Urinary bladder (tissue), 4 donors: ENCODE measurements at places on chromosomes 16 and 17.
A peak's percentile ranks its signal among the peaks of the same experiment; 100 is the strongest.

- DNase-seq, result no peak
Measured at GRCh38 chr17:76384222-76384986, at the start of gene SPHK1. Gene SPHK1, plus strand, starts transcription at chr17:76384609. Its CDS starts 1,036 bp downstream, at chr17:76385645.

GRCh38 chr17:33889040-33889439 is 366.0 kb upstream of the CCL2 start:
- DNase-seq, result no peak

GRCh38 chr17:61160204-61160603 is 239.4 kb upstream of the TBX2 start:
- no peak for DNase-seq

GRCh38 chr17:61361084-61361483 is 38.6 kb upstream of the TBX2 start:
- DNase-seq, result no peak

DNA sequence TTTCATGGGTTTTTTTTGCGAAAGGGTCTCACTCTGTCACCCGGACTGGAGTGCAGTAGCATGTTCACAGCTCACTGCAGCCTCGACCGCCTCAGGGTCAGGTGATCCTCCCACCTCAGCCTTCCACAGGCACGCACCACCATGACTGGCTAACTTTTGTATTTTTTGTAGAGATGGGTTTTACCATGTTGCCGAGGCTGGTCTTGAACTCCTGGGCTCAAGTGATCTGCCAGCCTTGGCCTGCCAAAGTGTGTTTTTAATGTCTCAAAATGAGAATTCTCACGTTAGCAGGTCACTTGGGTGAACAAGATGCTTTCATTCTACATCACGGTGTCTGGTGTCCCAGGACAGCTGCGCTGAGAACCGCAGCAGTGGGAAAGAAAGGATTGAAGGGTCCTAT is 3.2 kb downstream of the FBXO31 start:
- DNase-seq, result no peak

DNA sequence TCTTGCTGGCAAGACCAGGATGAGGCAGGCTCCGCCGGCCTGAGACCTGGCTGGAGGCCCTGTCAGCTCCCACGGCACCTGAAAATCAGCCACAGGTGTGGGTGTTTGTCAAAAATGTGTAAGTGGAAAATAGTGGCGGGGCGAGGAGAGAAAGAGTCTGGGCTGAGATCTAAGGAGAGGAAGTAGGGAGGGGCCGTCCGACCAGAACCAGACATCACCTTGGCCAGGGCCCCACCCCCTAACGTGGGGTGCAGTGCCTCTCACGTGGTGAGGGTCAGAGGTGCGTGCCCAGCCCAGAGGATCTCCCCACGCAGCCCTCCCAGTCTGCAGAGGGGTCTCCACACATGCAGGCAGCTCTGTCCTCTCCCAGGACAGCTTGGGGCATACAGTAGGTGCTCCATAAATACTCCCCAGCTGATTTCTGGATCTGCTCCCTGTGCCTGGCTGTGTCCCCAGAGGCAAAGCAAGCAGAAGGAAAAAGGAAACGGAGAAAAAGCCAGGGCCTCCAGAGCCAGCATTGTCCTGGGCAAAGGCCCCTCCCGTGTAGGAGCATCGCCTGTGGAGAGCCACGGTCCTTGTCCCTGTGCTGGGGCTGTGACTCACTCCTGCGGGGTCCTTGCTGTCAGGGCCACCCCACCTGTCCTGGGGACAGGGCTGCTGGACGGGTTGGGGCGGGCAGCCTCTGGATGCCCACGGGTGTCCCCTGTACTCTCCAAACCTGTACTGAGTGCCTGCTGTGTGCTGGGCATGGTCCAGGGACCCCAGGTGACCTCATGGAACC is 16.7 kb downstream of the ZFPM1 start:
- no peak for DNase-seq

- DNase-seq, result no peak
Measured at GRCh38 chr16:22664132-22664531, 149.8 kb upstream of the HS3ST2 start.

DNA sequence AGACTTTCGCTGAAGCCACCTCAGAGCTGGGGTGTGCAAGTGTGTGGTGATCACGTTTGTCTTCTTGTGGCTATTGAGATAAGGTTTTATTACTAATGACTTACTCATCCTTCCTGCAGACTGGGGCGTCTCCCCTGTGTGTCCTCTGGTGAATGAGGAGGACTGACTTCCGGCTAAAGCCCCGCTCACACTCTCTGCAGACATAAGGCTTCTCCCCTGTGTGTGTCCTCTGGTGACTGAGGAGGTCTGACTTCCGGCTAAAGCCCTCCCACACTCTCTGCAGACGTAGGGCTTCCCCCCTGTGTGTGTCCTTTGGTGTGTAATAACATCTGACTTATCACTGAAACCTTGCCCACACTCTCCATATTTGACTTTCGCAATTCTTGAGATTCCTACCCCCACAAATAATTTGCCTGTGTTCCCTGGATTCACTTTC is 19.4 kb downstream of the PRDM7 start:
- no peak for DNase-seq

DNA sequence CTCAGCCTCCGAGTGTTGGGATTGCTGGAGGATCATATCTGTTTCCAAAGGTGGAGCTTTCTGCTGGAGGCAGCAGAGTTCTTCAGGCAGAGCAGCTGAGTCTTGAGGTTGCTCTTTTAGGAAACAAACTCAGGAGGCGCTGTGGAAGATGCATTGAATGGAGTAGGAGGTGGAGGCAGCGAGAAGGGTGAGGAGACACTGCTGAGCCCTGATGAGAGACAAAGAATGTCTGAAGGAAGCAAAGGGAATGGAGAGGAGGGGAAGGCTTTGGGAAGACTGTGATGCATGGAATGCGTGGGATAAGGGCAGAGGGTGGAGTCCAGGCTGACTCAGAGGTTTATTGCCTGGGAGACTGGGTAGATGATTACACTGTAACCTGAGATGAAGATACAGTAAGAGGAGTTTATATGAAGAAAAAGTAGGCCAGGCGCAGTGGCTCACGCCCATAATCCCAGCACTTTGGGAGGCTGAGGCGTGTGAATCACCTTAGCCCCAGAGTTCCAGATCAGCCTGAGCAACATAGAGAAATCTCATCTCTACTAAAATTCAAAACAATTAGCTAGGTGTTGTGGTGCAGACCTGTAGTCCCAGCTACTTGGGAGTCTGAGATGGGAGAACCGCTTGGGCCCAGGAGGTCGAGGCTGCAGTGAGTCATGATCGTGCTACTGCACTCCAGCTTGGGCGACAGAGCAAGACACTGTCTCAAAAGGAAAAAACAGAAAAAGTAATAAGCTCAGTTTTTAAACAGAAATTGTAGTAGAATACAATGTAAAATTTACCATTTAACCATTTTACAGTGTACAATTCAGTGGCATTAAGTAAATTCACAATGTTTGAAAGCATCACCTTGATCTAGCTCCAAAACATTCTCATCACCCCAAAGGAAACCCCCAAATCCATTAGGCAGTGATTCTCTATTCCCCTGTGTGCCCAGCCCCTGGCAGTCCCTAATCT is 17.8 kb upstream of the TMEM219 start:
- peak; percentile 87 for DNase-seq

DNA sequence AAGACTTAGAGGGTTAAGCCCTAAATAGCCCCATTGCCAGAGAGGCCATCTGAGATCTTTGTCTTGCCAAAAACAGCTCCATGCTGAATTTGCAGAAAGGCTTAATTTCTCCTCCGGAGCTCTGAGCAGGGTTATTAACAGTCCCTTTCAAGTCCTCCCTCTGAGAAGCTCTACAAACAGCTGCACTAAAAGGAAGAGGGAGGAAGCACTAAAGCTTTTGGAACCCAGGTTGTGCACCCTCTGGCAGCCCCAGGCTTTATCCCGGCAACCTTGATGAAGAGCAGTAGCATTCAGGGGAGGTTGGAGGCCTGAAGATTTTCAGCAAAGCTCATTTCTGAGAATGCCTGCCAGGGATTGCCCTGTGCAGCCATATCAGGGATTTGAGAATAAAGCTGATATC is 554.7 kb downstream of the RBFOX1 start:
- DNase-seq, result no peak

DNA sequence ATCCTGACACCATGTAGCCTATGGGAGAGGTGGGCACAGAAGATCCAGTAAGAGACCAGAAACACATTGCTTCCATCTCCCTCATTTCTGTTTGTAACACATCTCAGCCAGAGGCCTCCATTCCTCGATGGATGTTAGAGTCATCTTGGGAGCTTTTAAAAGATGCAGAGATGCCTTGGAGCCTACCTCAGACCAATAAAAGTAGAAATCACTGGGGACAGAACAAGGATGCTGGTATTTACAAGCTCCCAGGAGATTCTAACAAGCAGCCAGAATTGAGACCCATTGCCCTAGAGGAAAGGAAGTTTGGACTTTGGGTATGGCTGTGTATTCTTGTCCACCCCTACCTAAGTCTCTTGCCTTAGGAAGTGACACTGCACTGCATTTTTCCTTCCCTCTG is 40.8 kb downstream of the HS3ST3A1 start:
- DNase-seq, result no peak

- no peak for DNase-seq
Measured at GRCh38 chr17:74737299-74738050, 419 bp downstream of the RAB37 start.

GRCh38 chr17:9900784-9901183 is 4.3 kb downstream of the RCVRN start:
- DNase-seq, result no peak

GRCh38 chr17:54220829-54221228 is 398.1 kb downstream of the KIF2B start:
- no peak for DNase-seq

DNA sequence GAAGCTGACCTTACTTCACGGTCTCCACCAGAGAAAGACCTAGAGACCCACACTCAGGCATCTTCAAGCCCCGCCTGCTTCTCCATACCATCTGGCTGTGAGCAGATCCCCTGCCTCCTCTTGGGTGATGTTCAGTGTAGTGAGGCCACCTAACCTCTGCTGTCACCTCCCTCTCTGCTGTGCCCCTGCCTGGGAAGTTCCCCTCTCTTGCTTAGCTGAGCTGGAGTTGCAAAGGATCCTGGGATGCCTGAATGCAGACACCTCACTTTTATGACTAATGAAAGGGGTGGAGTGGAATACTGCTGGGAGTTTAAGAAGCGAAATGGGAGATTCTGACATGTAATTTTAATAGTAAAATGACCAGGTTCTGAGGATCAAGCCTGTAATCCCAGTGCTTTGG is 5.8 kb downstream of the IRX3 start:
- DNase-seq, result no peak

DNA sequence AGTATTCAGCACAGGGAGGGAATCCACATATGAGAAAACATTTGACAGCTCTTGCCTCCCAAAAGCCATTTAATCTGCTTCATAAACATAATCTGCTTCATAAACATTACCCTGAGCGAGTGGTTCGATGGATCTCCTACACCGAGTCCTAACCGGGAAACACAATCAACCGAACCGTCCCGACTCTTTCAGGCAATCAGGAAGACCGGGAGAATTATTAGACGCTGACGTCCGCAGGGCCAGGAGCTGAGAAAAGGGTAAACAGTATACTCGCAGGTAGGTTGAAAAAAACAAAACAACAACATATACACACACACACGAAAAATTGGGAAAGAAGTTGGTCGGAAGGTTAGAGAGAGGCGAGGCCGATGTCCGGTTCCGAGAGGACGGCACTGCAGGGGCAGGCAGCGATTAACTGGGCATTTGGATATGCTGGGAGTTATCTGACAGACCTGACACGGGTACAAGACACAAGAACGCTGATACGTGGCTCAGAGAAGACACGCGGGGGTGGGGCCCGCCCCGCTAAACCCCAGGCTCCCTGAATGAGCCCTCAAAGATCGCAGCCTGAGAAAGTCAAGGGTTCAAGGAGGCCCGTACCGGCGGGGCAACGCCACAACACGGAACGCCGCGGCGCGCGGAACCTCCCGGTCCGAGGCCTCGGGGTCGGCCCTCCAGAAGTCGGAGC is 585 bp downstream of the AP1G1 start:
- DNase-seq, result no peak

DNA sequence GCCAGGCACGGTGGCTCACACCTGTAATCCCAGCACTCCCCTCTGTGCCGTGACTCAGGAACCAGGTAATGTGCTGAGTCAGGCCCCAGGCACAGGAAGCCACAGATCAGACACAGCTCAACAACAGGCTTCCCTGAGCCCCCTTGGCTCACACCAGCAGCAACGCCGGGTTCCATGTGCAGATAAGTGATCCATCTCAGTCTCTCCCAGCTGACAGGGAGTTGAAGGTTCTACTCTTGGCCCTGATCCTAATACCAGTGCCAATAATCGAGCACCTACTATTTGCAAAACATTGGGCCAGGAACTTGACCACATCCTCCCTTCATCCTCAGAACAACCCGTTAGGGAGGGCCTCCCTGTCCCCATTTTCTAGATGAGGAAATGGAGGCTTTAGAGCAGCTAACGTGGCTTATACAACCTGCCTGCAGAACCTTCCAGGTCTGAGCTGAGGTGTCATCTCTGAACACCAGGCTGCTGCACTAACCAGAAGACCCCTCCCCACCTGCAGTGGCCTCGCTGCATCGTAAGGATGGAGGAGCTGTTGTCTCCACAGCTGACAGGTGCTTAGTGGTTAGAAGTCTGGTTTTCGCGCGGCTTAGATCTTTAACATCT is 64.8 kb upstream of the AMZ2 start:
- no peak for DNase-seq
